Muscle of leg (tissue), 16 donors: ENCODE measurements at places on chromosomes 4 and X.

DNA sequence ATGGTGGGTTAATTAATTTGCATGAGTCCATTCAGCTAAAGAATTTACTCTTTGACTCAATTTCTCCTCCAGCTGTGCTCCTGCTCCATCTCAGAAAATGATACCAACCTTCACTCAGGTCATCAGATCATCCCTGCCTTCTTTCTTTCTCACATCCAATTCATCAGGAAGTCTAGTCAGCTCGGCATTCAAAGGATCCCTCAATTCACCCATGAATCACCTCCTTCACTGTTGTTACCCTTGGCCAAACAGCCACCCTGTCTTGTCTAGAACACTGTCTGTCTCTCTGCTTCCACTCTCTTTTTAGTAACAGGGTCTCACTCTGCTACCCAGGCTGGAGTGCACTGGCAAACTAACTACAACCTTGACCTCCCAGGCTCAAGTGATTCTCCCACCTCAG is 337.4 kb upstream of the SFRP2 start:
- no peak overlapping the region for H3K4me3 ChIP-seq
- DNase-seq, result no peak
- no peaks in the 10 kb centered on the region for H3K4me1 ChIP-seq
- H3K27ac ChIP-seq, result no peak overlapping the region
- no peaks in the 10 kb centered on the region for H3K27me3 ChIP-seq

DNA sequence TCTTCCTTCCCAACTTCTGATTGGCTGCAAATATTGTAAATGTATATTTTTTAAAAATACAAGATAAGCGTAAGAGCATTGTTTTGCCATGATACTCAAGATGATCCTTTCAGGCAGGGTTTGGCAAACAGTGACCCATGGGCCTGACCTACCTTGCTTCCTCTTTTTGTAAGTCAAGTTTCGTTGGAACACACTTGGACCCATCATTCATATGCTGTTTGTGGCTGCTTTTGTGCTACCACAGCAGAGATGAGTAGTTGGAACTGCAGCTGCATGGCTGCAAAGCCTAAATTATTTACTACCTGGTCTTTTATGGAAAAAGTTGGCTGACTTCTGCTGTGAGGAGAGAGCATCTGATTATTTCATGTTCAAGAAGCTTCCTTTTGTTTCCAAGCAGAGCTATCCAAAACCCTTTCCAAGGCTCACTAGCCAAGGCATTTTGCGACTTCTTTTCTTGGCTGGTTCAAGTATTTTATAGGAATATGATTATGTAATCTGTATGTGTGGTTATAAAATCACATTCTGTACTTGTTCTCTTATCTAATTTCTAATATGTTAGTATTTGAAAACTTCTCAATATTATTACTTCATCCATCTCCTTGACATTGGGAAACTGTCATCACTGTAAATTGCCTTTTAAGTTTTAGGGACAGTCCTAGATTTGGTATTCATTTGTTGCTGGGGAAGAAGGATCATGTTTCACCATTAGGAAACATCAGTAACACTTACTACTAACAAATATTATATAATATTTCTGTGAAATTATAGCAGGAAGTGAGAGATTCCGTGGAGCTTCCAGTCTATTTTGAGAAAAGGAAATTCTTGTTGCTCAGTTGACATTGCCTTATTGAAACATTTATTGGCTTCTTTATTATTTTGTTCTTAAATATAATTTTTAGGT is 109.2 kb downstream of the ARHGAP10 start:
- DNase-seq, result peak; percentile 95
- H3K27ac ChIP-seq, result peak overlapping the region; percentile 11
- H3K4me3 ChIP-seq, result no peak overlapping the region

GRCh38 chrX:118862979-118863378 is 39.4 kb downstream of the ZCCHC12 start:
- H3K4me1 ChIP-seq, result peaks cover 12% of the 10 kb centered on the region
- H3K36me3 ChIP-seq, result no peaks in the 10 kb centered on the region
- peaks cover 2% of the 10 kb centered on the region for H3K27me3 ChIP-seq
- no peak overlapping the region for H3K4me3 ChIP-seq
- H3K27ac ChIP-seq, result peak overlapping the region; percentile 20

- peaks cover 9% of the 10 kb centered on the region for H3K4me1 ChIP-seq
- H3K36me3 ChIP-seq, result no peaks in the 10 kb centered on the region
- no peak overlapping the region for H3K27ac ChIP-seq
- no peak for DNase-seq
- no peak overlapping the region for H3K4me3 ChIP-seq
Measured at GRCh38 chrX:11886745-11887144, 128.7 kb downstream of the MSL3 start.

DNA sequence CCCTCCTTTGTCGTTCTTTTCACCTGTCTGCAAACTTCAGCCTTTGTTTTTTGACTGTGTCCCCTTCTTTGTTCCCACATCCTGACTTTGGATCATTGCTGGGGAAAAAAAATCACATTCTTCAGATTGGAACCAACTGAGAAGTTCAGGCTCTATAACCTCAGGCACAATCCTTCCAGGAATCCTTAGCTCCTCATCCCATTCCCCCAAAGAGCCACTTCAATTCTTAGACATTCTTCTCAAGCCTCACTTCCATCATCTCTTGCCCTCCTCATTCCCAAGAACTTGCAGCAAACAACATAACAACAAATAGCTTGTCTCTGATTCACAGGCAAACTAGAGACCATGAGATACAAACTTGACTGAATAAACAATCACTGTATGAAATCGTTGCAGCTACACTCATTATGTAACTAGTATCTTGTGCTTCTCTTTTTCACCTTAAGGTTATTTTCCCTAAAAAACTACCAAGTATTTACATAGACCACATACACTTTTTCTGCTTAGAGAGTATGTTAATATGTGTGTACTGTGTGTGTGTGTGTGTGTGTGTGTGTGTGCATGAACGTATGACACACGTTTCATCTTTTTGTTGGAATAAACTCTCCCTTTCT is 26.4 kb upstream of the PGM2 start:
- no peaks in the 10 kb centered on the region for H3K4me1 ChIP-seq
- no peaks in the 10 kb centered on the region for H3K36me3 ChIP-seq
- no peaks in the 10 kb centered on the region for H3K27me3 ChIP-seq
- DNase-seq, result no peak

- no peaks in the 10 kb centered on the region for H3K36me3 ChIP-seq
- peaks cover 24% of the 10 kb centered on the region for H3K27me3 ChIP-seq
- H3K27ac ChIP-seq, result no peak overlapping the region
- DNase-seq, result no peak
Measured at GRCh38 chrX:111823703-111824102, 52.3 kb upstream of the TRPC5OS start.

GRCh38 chrX:40154853-40155588 is 57.3 kb upstream of the BCOR start:
- DNase-seq, result peak; percentile 88
- peaks cover 83% of the 10 kb centered on the region for H3K27me3 ChIP-seq
- peak overlapping the region; percentile 43 for H3K4me3 ChIP-seq
- H3K4me1 ChIP-seq, result peaks cover 54% of the 10 kb centered on the region
- H3K27ac ChIP-seq, result peak overlapping the region; percentile 71
- H3K36me3 ChIP-seq, result no peaks in the 10 kb centered on the region

DNA sequence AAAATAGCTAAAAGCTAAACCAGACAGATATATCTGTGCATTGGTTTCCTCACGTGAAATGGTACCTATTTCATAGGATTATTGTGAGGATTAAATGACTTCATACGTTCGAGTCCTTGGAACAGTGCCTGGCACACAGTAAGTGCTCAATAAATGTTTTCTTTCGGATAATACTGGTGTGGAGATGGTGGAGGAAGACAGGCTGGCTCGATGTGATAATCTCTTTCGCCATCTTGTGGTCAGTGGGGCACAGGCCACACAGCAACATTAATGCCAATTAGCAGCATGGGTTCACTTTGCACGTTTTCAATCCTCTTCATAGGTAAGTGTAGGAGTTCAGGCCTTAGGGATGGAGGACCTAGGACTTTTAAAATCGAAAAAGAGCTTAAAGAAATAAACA is 9.3 kb downstream of the PAGE4 start:
- H3K4me1 ChIP-seq, result peaks cover 2% of the 10 kb centered on the region
- H3K27ac ChIP-seq, result no peak overlapping the region
- H3K27me3 ChIP-seq, result peaks cover 33% of the 10 kb centered on the region
- H3K36me3 ChIP-seq, result no peaks in the 10 kb centered on the region
- no peak overlapping the region for H3K4me3 ChIP-seq
- peak; percentile 31 for DNase-seq
